ENCODE measurements at places on chromosomes 6 and 20.
A peak's percentile ranks its signal among the peaks of the same experiment; 100 is the strongest.

DNA sequence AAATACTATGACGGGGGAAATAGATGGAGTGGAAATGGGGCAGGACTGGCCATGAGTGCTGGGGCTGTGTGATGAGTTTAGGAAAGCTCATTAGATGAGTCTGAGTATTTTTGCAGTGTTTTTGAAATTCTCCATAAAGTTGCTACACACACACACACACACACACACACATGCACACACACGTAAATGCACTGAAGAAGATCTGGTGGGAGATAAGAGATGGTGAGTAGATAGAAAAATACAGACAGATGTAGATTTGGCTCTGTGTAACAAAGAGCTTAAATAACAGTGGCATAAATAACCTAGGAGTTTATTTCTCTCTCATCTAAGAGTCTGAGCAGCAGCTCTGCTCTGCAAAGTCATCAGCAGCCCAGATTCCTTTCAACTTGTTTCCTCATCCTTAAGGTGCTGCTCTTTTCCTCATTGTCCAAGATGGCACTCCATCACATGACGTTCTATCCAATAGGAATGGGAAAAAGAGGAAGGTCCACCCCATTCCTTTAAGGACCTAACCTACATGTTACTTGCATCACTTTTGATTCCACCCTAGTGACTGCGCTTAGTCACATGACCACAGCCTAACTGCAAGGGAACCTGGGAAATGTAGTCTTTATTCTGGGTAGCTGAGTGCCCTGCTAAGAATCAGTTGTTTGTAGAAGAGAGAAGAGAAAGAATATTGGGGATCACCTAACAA lies 76.4 kb downstream of the EYA2 start:
- peak; percentile 81 for ATAC-seq
- H3K27me3 ChIP-seq = peaks cover 19% of the 10 kb centered on the region
- H3K4me1 ChIP-seq = peaks cover 6% of the 10 kb centered on the region
- H3K36me3 ChIP-seq = no peaks in the 10 kb centered on the region
- H3K27ac ChIP-seq = no peak overlapping the region
- H3K4me3 ChIP-seq = peak overlapping the region; percentile 30

- peaks cover 13% of the 10 kb centered on the region for H3K27me3 ChIP-seq
- no peak overlapping the region for H3K4me3 ChIP-seq
- no peaks in the 10 kb centered on the region for H3K36me3 ChIP-seq
- H3K27ac ChIP-seq = no peak overlapping the region
Observed at GRCh38 chr6:160678744-160679401, 14.8 kb upstream of the LPA start.

GRCh38 chr6:144468709-144469108 lies 183.6 kb downstream of the UTRN start:
- peaks cover 47% of the 10 kb centered on the region for H3K36me3 ChIP-seq
- ATAC-seq = peak; percentile 32
- H3K4me3 ChIP-seq = peak overlapping the region; percentile 91
- H3K4me1 ChIP-seq = peaks cover 23% of the 10 kb centered on the region
- no peaks in the 10 kb centered on the region for H3K27me3 ChIP-seq
- H3K27ac ChIP-seq = peak overlapping the region; percentile 94

GRCh38 chr20:57966620-57967019 lies 256.8 kb upstream of the PMEPA1 start:
- no peak overlapping the region for H3K4me3 ChIP-seq
- ATAC-seq = no peak
- no peaks in the 10 kb centered on the region for H3K4me1 ChIP-seq
- no peak overlapping the region for H3K27ac ChIP-seq

DNA sequence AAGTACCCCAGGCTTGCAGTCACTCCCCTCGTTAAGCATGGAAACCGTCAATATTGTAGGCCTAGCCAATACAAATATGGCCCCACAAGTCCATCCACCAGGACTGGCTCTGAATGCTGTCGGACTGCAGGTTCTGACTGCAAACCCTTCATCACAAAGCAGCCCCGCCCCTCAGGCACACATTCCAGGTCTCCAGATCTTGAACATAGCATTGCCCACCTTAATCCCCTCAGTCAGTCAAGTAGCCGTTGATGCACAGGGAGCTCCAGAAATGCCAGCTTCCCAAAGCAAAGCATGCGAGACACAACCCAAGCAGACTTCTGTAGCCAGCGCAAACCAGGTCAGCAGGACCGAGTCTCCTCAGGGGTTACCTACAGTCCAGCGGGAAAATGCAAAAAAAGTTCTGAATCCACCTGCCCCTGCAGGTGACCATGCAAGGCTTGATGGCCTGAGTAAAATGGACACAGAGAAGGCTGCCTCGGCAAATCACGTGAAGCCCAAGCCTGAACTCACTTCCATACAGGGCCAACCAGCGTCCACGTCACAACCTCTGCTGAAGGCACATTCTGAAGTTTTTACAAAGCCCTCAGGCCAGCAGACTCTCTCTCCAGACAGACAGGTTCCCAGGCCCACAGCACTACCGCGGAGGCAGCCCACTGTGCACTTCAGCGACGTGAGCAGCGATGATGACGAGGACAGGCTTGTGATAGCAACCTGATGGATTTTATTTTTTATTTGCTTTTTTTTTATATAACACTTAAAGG lies 126.2 kb upstream of the EDN1 start:
- no peak for ATAC-seq
- no peak overlapping the region for H3K4me3 ChIP-seq
- H3K27ac ChIP-seq = no peak overlapping the region
- H3K4me1 ChIP-seq = peaks cover 27% of the 10 kb centered on the region
- peaks cover 61% of the 10 kb centered on the region for H3K36me3 ChIP-seq

DNA sequence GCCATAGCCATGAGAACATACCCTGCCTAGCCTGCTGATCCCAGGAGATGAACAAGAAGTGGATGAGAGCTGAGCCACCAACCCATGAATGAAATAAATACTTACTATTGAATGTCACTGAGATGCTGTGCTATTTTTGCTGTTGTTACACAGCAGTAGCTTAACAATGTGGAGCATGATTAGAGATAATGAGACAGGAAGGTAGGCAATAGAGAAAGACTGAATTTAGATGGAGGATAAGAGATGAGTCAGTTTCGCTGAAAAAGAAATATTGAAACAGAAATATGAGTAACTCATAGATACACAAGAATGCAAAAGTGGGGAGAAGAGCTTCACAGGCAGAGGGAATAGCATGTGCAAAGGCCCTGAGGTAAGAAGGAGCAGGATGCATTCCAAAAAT lies 94.9 kb upstream of the TOP1 start:
- peaks cover 16% of the 10 kb centered on the region for H3K27me3 ChIP-seq
- ATAC-seq = peak; percentile 90
- H3K27ac ChIP-seq = peak overlapping the region; percentile 4
- H3K4me1 ChIP-seq = peaks cover 8% of the 10 kb centered on the region

DNA sequence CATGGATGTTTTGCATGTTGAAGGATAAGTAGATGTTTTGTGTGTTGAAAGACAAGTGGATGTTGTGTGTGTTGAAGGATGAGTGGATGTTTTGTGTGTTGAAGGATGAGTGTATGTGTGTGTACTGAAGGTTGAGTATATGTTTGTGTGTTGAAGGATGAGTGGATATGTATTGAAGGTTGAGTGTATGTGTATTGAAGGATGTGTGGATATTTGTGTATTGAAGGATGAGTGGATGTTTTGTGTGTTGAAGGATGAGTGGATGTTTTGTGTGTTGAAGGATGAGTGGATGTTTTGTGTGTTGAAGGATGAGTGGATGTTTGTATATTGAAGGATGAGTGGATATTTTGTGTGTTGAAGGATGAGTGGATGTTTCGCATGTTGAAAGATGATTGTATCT lies 325.0 kb downstream of the CDH4 start:
- H3K27ac ChIP-seq = no peak overlapping the region
- no peaks in the 10 kb centered on the region for H3K4me1 ChIP-seq
- no peak overlapping the region for H3K4me3 ChIP-seq
- no peaks in the 10 kb centered on the region for H3K36me3 ChIP-seq

DNA sequence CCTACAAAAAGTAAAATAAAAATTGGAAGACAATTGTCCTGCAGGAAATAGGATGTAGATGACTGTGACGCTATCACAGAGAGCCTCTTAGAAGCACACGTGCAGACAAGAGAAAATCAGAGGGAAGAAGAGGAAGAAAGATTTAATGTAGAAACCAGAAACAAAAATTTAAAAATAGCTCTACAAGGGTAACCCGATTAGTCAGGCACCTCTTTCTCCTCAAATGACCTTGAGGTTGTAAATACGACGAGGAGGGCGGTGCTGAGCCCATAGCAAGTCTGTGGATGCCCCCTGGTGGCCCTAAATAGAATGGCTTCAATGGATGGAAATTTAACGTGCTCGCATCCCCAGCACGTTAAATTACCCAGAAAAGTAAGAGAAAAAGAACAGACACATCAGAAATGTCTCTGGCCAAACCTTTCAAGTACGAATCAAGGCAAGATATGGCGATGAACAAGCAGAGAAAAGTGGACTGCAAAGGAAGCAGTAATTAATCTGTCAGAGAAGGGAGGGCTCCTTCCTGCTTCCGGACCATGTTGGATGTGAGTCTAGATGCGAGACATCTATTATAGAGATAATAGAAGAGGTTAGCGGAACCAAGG lies 4.2 kb upstream of the PRPH2 start:
- H3K36me3 ChIP-seq = no peaks in the 10 kb centered on the region
- H3K4me1 ChIP-seq = peaks cover 12% of the 10 kb centered on the region
- no peaks in the 10 kb centered on the region for H3K27me3 ChIP-seq
- peak overlapping the region; percentile 79 for H3K4me3 ChIP-seq
- peak; percentile 99 for ATAC-seq
- H3K27ac ChIP-seq = peak overlapping the region; percentile 92

- no peaks in the 10 kb centered on the region for H3K4me1 ChIP-seq
- no peak overlapping the region for H3K4me3 ChIP-seq
- no peaks in the 10 kb centered on the region for H3K27me3 ChIP-seq
- no peak for ATAC-seq
Observed at GRCh38 chr6:37061157-37061804, 55.8 kb downstream of the FGD2 start.

GRCh38 chr6:71582820-71583219 lies 294.2 kb downstream of the OGFRL1 start:
- H3K4me3 ChIP-seq = no peak overlapping the region
- no peak overlapping the region for H3K27ac ChIP-seq
- H3K36me3 ChIP-seq = no peaks in the 10 kb centered on the region
- H3K27me3 ChIP-seq = peaks cover 3% of the 10 kb centered on the region

- H3K27me3 ChIP-seq = no peaks in the 10 kb centered on the region
- no peak for ATAC-seq
- H3K27ac ChIP-seq = no peak overlapping the region
- H3K4me1 ChIP-seq = no peaks in the 10 kb centered on the region
Observed at GRCh38 chr6:56515081-56515905, 127.4 kb downstream of the DST start.

DNA sequence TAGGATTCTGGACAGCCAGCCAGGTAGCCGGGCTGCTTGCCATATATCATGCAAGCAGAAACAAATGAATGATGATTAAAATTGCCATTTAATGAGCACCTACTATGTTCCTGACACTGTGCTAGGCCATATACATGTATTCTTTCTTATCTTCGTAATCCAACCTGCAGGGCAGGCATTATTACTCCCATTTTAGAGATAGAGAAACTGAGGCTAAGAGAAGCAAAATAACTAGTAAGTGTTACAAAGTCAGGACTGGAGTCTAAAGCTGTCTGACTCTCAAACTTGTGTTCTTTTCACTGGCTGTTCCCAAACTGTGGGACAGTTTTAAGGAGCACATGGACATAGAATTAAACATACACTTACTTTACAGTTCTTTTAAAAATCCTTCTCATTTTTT lies 2.0 kb downstream of the CD40 start:
- no peak overlapping the region for H3K4me3 ChIP-seq
- H3K27ac ChIP-seq = no peak overlapping the region
- H3K4me1 ChIP-seq = no peaks in the 10 kb centered on the region
- no peaks in the 10 kb centered on the region for H3K36me3 ChIP-seq

- H3K27me3 ChIP-seq = peaks cover 4% of the 10 kb centered on the region
- no peak for ATAC-seq
- no peaks in the 10 kb centered on the region for H3K36me3 ChIP-seq
Observed at GRCh38 chr6:13874191-13874549, 50.6 kb upstream of the RNF182 start.

DNA sequence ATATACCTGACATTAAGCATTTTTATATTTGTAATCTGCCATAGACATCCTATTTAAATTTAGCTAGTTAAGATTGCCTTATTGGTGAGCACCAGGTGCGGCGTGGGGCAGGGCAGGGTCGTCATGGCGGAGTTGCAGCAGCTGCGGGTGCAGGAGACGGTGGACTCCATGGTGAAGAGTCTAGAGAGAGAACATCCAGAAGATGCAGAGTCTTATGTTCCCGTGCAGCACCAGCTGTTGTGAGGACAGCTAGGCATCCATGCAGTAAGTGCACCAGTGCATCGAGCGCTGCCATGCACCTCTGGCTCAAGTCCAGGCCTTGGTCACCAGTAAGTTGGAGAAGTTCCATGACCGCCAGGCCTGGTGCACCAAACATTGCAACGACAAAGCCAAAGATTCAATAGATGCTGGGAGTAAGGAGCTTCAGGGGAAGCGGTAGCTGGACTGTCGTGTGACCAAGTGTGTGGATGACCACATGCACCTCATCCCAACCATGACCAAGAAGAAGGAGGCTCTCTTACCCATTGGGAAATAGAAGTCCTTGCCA lies 586.2 kb downstream of the CD109 start:
- ATAC-seq = no peak
- H3K27ac ChIP-seq = no peak overlapping the region
- no peaks in the 10 kb centered on the region for H3K27me3 ChIP-seq
- no peak overlapping the region for H3K4me3 ChIP-seq
- H3K4me1 ChIP-seq = no peaks in the 10 kb centered on the region

DNA sequence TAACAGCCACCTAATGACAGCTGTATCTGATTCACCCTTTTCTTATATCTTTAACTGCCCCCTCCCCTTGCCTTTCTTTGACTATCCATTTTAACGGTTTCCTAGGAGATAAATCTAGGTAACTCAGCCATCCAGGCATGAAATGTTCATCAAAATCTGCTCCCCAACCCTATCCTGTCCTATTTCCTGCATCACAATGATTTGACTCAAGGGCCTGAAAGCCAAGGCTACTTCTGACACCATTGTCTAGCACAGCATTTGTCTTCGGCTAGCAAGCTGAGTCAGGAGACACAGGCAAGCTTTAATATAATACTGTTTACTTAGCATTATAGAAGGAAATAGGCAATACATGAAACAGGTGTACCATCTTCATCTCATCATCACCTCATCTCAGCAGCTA lies 31.6 kb upstream of the MANEA start:
- H3K36me3 ChIP-seq = no peaks in the 10 kb centered on the region
- no peak overlapping the region for H3K27ac ChIP-seq
- no peaks in the 10 kb centered on the region for H3K4me1 ChIP-seq
- ATAC-seq = no peak
- no peaks in the 10 kb centered on the region for H3K27me3 ChIP-seq
